ENCODE measurements at places on chromosomes 1 and 21.

- no peak for DNase-seq
Measured at GRCh38 chr1:41418857-41419583, 57.8 kb downstream of the FOXO6 start.

- no peak for DNase-seq
Measured at GRCh38 chr1:24108334-24109165, 3.4 kb downstream of the MYOM3 start.

DNA sequence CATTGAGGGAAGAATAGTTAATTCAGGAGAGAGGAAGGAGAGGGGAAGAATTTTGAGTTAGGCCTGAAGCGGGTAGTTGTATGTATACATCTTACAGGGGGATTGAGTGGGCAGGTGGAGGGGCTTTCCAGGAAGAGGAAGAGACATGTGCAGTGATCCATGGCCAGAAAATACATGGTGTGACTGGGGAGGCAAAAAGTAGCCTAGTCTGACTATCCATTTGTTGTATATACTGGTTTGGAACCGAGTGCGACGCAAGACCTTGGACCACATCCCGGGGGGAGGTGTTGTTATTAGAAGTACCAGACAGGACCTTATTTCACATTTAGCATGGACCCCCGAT lies 158.3 kb downstream of the SDCCAG8 start:
- no peak for DNase-seq

GRCh38 chr1:101288491-101288944 lies 51.7 kb downstream of the S1PR1 start:
- peak; percentile 71 for DNase-seq

DNA sequence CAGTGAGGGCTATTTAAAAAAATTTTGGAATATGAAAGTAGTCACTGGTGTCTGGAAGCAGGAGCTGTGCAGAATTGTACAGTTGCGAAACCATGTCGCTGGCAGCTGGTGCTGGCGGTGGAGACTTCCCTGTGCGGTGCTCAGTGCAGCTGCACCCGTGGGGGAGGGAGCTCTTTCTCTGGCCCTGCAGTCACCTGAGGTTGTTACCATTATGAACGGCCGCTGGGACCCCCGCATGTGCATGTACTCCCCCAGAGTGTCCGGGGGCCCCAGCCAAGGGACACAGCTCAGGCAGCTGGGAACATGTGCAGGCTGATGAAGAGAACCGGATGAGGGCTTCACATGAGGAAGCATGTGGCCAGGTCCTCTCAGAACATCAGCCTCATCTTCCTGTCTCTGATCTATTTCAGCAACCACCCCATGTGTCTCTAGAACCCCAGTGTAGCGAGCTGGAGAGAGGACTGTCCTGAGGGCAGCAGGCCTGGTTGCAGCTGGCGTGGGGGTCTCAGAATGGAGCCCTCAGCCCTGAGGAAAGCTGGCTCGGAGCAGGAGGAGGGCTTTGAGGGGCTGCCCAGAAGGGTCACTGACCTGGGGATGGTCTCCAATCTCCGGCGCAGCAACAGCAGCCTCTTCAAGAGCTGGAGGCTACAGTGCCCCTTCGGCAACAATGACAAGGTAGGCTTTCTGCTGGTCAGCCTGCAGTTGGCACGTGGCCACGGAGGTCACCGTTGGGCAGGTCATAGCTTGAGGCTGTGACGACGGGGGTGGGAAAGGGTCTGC lies at the start of gene TRPM2:
TSS of gene TRPM2 (plus strand) at position 431 of the 780 bp plus-strand sequence. CDS start at position 511, 80 bp downstream.
- peak; percentile 47 for DNase-seq

- DNase-seq = no peak
Measured at GRCh38 chr1:4963251-4963650, 308.8 kb downstream of the AJAP1 start.

- DNase-seq = no peak
Measured at GRCh38 chr1:226310637-226311195, 1.8 kb upstream of the LIN9 start.

- DNase-seq = no peak
Measured at GRCh38 chr1:30444850-30445249, 278.5 kb downstream of the MATN1 start.

GRCh38 chr1:201009962-201010645 lies 13.4 kb downstream of the KIF21B start:
- no peak for DNase-seq

- DNase-seq = no peak
Measured at GRCh38 chr1:214271174-214271858, 9.6 kb upstream of the SMYD2 start.

DNA sequence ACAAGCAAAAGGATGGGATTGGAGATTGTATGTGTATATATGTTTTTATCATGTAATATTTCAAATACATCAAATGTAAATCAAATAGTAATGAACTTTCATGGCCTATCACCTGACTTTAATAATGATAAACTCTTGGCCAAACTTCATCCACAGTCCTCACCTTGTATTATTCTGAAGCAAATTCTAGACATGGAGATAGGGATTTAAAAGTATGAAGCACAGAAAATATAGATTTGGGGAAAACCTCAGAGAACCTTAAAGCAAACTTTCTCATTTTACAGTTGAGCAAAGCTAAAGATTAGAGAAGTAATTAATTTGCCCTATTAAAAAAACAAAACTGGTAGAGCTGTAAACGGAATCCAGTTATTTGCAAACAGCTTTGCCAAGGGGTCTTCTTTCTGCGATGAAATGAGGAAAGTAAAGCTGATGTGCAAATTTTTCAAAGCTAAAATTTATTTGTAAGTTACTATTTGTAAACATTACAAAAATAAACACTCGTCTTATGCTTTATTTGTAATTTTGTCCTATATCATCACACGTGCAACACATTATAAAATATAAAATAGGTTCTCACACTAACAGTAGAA lies 19.9 kb upstream of the KIF14 start:
- DNase-seq = no peak

DNA sequence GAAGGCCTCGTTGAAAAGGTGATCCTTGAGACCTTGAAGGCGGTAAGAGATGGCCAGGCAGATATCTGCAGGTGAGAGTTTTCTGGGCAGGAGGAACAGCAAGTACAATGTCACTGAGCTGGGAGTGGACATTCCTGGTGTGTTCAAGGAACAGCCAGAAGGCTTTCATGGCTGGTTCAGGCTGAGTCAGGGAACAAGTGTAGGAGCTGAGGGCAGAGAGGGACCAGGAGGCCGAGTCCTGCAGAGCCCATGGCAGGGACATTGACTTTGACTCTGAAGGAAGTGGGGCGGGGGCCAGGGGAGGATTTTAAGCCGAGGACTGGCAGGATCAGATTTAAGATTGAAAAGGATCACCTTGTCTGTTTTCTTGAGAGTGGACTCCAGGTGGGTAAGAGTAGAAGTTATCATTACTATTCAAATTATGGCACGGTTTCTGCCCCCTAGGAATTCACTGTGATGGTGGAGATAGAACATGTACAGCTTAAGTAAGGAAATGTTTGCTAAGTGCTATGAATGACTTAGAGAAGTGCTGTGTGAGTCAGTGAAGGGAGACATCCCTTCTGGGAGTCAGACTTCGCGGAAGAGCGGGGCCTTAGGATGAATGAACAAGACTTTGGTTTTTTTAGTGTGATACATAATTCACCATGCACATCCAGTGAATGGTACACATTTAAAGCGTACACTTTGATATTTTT lies 202.3 kb downstream of the KIF26B start:
- DNase-seq = no peak

DNA sequence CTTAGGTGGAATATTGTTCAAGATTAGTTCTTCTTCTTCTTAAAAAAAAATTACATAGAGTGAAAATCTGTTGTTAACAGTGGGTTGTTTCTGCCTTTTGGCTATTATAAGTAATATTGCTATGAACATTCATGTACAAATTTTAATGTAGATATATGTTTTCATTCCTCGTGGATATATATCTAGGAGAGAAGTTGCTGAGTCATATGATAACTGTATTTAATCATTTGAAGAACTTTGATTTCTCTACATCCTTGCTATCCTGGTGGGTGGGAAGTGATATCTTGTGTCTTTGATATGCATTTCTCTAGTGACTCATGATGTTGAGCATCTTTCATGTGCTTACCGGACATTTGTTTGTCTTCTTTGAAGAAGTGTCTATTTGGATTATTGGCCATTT lies 29.9 kb downstream of the MAST2 start:
- DNase-seq = no peak

DNA sequence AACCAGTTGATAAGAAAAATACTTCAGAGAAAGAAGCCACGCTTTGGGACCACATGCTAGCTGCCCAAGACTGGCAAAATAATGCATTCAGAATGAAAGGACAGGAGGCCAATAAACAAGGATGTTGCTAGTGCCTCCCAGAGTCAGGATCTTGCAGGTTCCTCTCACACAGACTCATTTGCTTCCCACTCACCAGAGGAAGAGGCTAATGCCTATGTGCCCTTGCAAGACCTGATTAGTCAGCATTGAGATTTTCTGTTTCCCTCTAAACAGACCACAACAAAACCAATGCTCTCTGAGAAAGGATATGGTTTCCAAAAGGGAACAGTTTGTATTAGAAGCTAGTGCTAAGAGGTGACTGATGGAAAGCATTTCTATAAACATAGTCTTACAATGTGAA lies 85.7 kb downstream of the NRDC start:
- no peak for DNase-seq

DNA sequence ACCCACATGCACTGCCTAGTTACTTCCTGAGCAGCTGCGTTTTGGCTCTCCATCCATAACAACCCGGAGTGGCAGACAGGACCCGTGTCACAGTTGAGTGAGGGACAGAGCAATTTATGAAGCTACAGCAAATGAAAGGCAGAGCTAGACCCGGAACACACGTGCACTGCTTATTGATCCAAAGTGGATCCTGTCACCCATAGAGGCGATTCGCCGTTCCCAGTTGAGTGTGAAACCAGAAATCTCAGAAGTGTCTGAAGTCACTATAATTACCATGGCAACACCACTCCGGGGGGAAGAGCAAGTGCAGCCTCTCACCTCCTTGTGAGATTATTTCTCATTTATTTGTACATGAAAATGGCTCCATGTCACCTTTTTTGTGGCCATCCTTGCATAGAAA lies 365.2 kb downstream of the DSCAM start:
- DNase-seq = no peak

- no peak for DNase-seq
Measured at GRCh38 chr1:114322734-114323133, 169.1 kb upstream of the SYT6 start.

DNA sequence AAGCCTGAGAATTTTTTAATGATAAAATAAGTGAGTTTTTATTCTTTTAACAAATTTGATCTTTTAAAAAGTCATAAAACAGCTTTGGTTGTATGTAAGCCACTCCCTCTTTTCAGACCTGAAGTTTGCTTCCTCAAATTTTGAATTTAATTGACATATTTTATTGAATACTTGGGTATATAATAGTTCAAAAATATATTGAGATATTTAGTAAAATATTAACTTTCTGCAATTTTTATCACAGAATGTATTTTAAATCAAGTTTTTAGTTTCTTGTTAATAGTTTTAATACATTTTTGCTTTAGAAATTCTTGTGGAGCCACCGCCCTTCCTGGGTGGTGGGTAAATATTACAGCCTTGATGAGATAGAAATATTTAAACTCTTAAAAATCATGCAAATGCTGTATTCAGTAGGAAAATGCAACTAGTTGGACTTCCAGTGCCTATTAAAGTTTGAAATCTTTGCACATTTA lies 867 bp downstream of the PTPRC start:
- DNase-seq = no peak

GRCh38 chr1:173862769-173863223 lies 5.0 kb downstream of the GAS5 start:
- DNase-seq = no peak

DNA sequence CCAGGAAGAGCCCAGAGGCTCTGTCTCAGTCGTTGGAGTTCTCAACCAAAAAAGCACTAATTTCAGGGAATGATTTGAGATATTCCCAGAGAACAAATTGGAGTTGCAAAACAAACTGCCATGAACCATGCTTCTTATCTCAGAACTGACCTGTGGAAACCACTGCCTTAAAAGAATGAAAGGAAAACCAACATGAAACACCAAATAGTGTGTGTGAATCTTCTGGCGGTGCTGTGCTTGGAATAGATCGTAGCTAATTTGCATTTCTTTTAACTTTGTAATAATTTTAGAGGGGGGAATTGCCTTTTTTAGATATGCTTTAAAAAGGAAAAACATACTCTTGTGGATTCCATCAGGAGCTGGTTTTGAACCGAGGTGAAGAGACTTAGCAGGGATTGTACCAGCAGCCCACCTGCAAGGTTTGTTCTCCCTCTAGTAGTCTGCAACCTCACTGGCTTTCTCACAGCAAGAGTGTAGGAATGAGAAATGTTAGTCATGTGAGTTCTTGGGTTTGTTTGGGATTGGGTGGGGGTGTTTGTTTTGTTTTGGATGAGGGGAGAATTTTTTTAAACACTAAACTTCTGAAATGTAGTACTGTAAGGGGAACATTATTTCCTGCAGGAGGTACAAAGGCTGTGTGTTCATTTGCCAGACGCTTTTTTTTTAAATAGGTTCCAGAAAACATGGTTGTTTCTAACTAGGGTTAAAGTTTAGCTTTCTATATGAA lies 45.7 kb upstream of the ANGPTL1 start:
- DNase-seq = no peak

DNA sequence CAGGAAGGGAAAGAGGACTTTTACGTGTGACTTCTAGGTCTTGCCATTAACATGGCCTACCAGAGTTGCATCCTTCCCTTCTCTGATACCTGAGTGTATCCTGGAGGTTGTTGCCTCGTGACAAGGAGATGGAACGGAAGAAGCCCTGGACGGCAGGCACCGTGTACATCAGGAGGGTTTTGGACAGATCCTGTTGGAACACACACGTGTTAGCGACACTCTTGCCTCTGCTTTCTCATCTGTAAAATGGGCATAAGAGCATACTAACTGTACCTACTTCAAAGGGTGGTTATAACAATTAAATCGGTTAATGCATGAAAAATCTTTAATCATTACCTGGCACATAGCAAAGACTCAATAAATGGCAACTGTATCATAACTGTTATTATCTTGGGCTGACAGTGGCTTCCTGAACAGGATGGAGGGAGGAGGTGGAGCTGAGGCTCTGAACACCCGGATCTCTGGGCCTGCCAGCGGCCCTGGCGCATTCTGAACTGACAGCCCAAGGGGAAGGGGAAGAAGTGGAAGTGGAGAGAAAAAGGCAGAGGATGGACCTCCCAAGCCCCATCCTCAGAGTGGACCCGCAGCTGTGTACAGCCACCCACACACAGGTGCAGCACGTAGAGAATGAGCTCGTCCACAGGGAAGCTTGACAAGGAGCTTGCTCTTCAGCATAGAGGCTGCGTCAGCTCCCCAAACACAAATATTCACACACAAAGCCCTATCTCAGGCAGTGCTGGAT lies 30.2 kb upstream of the EXOSC10 start:
- DNase-seq = no peak

DNA sequence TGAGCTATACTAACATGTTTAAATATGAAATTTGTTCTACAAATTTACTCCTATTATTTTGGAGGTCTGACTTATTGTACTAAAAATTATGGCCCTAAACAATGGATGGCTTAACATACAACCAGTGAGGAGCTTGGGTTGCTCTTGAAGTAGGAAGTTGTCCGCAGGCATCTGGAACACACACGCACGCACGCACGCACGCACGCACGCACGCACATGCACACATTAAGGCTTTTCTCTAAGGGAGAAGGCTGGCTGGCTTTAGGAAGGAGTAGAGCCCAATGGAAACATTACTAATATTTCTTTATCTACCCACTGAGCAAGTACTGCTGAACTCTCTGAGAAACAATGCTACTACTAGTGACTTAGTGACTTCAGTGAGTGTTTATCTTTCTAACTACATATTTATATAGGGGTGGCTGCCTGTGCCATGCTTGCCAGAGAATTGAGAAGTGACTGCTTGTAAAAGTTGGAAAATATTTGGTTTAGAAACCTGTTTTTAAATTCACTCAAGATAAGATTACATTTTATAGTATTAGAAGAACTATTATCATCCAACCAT lies 16.2 kb upstream of the ARHGAP29 start:
- DNase-seq = no peak

- DNase-seq = no peak
Measured at GRCh38 chr1:79808816-79809475, 802.4 kb upstream of the ADGRL4 start.

GRCh38 chr1:197620714-197621163 lies 154.5 kb downstream of the DENND1B start:
- DNase-seq = no peak

All from CD4-positive, alpha-beta T cell treated with Interferon gamma for 1 hour (primary cell).